ENCODE measurements at places on chromosomes 2 and 18.

DNA sequence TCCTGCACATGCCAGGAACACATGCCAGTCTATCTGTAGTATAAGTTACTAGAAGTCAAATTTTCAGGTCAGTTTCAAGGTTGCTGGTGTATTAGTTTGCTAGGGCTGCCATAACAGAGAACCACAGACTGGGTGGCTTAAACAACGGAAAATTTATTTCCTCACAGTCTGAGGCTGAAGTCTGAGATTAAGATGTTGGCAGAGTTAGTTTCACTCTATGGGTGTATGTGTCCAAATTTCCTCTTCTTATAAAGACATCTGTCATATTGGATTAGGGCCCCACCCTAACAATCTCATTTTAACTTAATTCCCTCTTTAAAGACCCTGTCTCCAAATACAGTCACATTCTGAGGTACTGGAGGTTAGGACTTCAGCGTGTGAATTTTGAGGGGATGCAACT, 26.5 kb downstream of the B3GNT7 start:
- no peak for DNase-seq

- DNase-seq = no peak
These were observed 126.0 kb upstream of the KLF7 start for GRCh38 chr2:207291625-207292252.

- DNase-seq = no peak
These were observed 2.7 kb downstream of the YPEL5 start for GRCh38 chr2:30149513-30149912.

DNA sequence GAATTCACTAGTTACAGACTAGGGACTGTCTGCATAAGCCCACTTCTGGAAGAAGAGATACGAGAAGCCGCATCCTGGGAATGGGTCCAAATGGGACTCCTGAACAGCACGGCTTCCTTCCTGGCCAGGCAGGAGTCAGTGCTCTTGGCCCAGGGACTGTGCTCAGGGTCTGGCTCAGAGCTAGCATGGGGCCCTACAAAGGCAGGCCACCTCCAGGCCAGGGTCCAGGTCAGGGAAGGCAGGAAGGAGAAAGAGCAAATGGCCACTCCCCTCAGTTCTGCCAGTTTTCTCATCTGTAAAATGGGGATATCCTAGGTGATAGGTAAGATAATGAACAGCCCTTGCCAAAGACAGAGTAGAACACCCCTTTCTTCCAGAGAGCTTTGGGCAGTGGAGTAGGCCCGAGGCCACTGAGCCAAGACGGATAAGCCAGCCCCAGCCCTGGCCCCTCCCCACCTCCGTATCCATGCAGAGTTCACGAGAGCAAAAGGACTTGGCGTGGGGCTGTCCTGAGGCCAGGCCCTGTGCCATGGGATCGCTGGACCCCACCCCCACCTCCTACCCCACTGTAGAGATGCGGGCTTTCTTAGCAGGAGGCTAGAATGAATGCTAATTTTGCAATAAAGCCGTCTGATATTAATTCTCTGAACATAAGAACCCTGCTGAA, 190.1 kb downstream of the MGAT5 start:
- DNase-seq = no peak

DNA sequence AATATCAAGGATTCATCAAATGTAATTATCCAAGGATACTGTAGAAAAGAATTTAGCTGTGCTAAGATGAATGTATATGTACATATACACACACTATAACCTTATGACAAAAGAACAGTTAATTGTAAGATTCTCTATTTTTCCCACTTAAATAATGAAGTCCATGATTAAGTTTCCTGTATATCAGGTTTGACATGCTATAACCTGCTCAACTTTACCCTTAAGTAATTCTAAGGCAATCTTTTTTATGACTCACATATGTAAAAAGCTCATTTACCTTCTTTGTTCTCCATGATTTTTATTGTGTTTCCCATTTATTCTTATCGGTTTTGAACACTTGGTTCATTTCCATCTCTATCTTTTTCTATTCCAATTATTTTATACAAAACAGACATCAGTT, 1213.1 kb upstream of the SLC39A10 start:
- no peak for DNase-seq

- no peak for DNase-seq
These were observed 33.4 kb downstream of the VAPA start for GRCh38 chr18:9947248-9947647.

- DNase-seq = no peak
These were observed 61.9 kb upstream of the RND3 start for GRCh38 chr2:150549381-150549780.

- no peak for DNase-seq
These were observed 1.9 kb downstream of the TANC1 start for GRCh38 chr2:158970241-158970751.

- no peak for DNase-seq
These were observed 376.1 kb downstream of the IRS1 start for GRCh38 chr2:226423498-226423960.

- no peak for DNase-seq
These were observed 9.9 kb downstream of the DYSF start for GRCh38 chr2:71463342-71463654.

GRCh38 chr18:41530970-41531369, 424.1 kb upstream of the PIK3C3 start:
- DNase-seq = no peak

DNA sequence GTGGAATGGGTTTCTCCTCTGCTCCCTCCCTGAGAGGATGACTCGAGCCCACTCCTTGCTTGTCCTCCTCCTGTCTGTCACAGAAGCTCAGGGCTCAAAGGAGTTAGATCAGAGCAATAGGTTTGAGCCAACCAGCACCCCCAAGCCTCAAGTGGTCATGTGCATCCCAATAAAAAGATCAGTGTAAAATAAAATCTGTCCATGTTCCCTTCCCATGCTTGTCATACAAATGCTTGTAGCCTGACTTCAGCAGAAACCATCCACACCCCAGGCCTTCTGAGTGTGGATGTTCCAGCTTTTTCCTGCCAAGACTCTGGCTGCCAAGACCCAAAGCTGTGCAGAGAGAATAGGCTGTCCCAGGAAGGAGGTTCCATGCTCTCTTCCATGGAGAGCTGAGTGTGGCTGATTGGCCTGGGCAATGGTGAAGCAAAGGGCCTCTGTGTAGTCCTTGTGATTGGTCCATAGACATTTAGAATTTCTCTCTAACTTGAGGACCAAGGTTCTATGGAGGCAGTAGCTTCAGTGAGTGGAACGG, 67.4 kb downstream of the GYPC start:
- DNase-seq = no peak

DNA sequence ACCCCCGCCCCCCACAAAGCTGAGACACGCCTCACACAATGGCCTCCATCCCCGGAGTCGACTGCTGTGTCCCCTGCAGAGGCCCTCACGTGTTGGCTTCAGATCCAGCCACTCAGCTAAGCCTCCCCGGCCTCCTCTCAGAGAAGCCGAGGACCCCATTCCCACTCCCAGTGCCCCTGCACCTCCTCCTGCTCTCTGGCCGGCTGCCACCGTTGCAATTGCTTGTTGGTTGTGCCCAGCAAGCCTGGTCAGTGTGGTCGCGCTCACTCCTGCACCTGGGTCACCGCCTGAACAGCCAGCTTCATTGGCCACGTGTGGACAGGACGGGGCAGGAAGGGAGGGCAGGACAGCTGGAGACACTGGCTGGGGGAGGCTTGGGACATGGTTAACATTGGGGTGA, 191.5 kb upstream of the SALL3 start:
- no peak for DNase-seq

GRCh38 chr2:18701981-18702380, 112.6 kb upstream of the NT5C1B start:
- no peak for DNase-seq

DNA sequence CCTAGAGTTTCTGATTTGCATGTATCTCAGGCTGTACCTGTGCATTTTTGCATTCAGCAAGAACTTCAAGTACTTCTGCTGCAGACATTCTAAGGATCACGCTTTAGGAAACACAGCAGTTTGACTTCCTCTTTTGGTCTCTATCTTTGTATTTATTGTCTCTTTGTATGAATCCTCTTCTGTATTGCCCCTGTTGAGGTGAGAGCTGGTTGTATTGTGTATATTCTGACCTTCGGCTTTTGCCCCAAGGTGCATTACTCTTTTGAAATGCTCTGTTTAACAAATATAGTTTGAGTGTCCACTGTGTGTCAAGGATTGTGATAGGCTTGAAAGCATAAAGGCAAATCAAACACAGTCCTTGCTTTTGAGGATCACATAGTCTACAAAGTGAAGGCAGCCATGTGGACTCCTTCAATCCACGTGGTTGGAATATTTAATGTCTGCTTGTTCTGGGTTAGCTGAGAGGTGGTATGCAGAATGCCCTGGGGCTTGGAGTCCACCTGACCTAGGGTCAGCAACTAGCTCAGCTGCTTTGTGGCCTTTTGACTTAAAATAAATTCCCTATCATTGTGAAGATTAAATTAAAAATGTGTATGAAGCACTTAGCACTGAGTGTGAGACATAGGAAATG, 108.1 kb downstream of the LYPD6 start:
- no peak for DNase-seq

- no peak for DNase-seq
These were observed 107.3 kb downstream of the CPS1 start for GRCh38 chr2:210663631-210664089.

- no peak for DNase-seq
These were observed 103.2 kb downstream of the ZNF521 start for GRCh38 chr18:25248755-25249154.

GRCh38 chr2:179574061-179574519, 287.3 kb downstream of the ZNF385B start:
- no peak for DNase-seq

DNA sequence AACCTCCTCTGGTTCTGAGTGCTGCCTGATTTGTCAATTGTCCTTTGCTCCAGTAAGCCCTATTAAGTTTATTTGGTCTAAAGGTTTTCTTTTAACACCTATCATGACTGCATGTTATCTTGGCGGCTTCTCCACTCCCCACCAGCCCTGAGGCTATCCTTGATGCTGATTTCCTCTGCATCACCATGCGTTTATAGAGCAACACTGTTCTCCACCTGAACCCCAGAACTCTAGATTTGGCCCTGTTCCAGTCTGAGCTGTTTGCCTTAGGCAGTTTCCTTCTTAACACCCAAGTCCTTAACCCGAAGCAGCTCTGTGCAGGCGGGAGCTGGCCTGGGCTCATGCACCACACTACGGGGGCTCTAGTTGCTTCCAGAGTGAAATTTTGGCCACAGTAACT, 98.2 kb upstream of the NPAS2 start:
- DNase-seq = no peak

DNA sequence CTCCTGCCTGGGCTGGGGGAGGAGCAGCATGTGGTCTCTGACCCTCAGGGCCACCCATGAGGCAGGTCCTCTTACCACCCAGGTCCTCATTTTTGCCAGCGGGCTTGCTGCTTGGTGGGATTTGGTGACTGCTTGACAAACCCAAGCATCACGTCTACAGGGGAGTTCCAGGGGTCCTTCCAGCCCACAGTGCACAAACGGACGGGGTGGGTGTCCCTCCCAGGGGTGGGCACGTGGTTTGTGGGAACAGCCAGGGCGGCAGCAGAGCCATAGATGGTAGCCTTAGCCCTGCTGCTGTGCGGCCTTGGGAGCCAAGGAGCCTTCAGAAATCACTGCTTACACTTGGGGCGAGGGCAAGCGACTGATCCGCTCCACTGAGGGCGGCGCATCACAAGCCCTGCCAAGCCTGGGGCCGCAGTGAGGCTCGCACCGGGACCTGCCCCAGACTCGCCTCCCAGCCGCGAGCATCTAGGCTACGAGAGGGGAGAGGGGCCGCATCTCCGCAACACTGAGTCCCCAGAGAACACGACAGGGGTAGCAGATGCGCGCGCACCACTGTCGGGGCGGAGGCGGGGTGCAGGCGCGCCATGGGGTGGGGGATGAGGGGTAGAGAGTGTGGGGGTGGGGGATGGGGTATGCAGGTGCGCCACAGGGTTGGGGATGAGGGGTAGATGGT, 36.9 kb downstream of the SNED1 start:
- no peak for DNase-seq

- no peak for DNase-seq
These were observed 148.4 kb downstream of the NBAS start for GRCh38 chr2:15412779-15413178.

DNA sequence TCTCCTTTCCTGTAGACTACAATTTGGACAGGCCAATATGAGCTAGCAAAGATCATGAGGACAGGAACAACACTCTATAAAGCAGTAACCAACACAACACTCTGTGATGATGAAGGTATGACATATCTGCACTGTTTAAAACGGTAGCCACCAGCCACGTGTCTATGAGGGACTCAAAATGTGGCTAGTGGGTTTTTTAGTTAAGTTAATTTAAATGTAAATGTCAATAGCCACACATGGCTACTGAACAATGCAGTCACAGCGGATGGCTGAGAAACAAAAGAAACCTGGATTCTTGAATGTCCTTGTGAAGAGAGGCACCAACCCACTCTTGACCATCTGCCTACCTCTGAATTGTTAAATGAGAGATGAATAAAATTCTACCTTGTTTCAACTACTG, 33.9 kb downstream of the FANCL start:
- DNase-seq = no peak

GRCh38 chr2:237227592-237228280, 142.0 kb downstream of the COPS8 start:
- no peak for DNase-seq

DNA sequence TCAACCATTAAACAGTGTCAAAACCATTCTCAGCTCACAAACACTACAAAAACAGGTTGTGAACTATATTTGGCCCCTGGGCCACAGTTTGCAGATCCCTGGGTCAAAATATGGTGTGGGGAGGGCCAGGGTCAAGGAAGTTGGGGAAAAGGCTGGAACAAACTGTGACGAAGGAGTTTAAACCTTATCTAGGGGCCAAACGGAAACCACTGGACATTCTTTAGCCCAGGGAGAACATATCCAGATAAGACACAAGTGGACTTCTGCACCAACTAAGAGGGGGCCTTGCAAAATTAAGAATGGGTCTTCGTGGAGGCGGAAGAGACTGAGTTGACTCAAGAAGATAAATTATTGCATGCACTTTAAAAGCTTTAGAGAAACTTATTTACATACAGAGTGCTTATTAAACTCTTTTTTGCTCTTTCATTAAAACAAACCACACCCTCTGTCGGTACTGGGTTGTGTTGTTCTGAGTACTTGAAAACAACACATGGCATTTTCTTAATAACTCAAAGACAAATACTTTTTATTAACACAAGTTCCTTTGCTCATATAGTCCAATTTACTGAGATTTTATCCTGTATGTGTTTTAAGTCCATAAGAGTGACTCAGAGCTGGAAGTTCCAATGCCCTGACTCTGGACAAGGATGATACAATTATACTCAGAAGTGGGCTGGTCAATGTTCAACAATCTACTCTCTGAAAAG, 5.3 kb upstream of the ASAP2 start:
- DNase-seq = no peak

GRCh38 chr2:189592353-189592984, 11.9 kb upstream of the SLC40A1 start:
- no peak for DNase-seq

Measured in stimulated activated CD8-positive, alpha-beta memory T cell treated with anti-CD3 and anti-CD28 coated beads, Interleukin-7, amount 100 ng/mL, for 4 hours (primary cell).